M059J (cell line): ENCODE measurements at places on chromosomes 6 and 20. TPM values are rescaled to one million over a fixed set of nuclear protein-coding genes. Genes with fewer than 3 reads are reported as not detected.

Gene NNAT
- not detected in 2 replicates for total RNA-seq

Gene GINS1
- total RNA-seq = 31.5 and 41.3 TPM in 2 replicates

DNA sequence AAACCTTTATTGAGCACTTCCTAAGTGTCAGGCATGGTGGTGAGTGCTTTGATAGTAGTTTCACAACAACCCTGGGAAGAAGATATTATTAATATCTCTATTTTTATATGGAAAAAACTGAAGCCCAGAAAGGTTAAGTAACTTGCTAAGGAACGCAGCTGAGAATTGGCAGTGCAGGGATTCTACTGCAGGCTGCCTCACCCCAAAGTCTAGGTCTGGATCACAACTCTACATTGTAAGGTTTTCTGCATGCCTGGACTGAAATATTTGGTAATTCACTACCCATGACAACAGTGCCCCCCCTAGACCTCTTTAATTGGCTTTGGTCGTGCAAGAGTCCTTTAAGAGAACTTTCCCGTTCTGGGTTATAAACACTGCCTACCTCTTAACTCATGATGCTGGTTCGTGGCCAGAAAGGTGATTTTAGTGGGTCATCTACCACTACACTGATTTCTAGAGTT, 67.1 kb upstream of the KCNQ5 start:
- peak; percentile 90 for DNase-seq

GRCh38 chr20:50930139-50930975, 880 bp downstream of the ADNP start:
- DNase-seq = peak; percentile 50

- DNase-seq = no peak
Measured at GRCh38 chr20:14335052-14335451, 2.4 kb downstream of the FLRT3 start.

DNA sequence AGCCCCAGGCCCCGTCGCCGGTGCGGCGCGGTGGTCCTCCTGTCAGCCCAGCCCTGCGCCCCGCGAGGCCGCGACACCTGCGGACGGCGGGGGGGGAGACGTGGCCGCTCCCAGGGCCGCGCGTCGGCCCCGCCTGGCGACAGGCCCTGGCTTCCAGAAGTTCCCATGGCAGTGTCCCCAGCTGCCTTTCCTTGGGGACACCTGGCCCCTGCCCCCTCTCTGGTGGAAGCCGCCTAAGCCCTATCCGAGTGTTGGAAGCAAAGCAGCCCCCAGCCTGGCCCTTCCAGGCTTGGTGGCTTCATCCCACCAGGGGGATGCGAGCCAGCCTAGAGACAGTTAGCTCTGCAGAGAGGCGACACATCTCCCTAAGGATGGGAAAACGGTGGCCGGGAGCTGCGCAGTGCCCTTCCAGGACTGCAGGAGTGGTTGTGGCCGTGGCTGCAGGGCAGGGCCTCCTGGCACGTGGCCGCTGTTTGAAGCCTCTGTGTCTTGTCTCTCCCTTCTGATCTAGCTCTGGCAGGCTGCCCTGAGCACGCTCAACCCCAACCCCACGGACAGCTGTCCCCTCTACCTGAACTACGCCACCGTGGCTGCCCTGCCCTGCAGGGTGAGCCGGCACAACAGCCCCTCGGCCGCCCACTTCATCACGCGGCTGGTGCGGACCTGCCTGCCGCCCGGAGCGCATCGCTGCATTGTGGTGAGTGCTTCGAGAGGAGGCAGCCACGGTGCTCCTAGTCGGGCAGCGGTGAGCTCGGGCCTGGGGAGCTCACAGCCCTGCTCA, 816 bp downstream of the NPEPL1 start:
- DNase-seq = peak; percentile 16

- DNase-seq = no peak
Measured at GRCh38 chr20:37273988-37274387, 12.4 kb upstream of the GHRH start.
